ENCODE measurements at places on chromosomes 13 and 19. TPM values are rescaled to one million over a fixed set of nuclear protein-coding genes. Genes with fewer than 3 reads are reported as not detected.

SNRPA gene
- 73.2 TPM for total RNA-seq

COL5A3 gene
- 0.05 TPM for total RNA-seq

ZNF439 gene
- total RNA-seq = 22.5 TPM

NLRP11 gene
- not detected for total RNA-seq

ZNF284 gene
- total RNA-seq = 4.3 TPM
